Fibroblast of lung (primary cell): ENCODE measurements at places on chromosomes 16 and 17.

DNA sequence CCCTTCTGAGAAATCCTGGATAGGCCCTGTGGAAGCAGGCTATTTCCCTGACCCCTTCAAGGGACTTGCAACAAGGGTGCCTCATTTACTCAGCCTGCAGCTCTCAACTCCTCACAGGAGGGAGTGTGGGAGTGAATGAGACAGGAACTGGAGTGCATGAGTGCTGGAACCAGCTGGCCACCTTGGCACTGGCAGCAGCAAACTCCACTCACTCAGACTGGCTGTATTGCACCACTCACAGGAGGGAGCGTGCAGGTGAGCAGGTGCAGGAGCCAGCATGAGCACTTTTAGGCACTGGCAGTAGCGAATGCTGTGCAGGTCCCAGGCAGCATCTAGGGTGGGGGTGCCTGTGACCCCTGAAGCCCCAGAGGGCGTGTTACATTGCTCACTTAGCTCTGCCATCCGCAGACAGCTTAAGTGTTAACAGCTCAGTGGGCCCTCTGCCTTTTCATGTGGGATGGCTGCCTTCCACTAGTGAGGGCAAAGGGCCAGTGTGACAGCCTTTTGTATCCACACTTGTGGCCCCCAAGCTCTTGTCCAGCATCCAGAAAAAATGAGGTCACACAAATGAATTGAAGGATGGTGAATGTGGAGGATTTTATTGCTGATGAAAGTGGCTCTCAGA lies 11.0 kb upstream of the ZNHIT3 start:
- no peak for DNase-seq

DNA sequence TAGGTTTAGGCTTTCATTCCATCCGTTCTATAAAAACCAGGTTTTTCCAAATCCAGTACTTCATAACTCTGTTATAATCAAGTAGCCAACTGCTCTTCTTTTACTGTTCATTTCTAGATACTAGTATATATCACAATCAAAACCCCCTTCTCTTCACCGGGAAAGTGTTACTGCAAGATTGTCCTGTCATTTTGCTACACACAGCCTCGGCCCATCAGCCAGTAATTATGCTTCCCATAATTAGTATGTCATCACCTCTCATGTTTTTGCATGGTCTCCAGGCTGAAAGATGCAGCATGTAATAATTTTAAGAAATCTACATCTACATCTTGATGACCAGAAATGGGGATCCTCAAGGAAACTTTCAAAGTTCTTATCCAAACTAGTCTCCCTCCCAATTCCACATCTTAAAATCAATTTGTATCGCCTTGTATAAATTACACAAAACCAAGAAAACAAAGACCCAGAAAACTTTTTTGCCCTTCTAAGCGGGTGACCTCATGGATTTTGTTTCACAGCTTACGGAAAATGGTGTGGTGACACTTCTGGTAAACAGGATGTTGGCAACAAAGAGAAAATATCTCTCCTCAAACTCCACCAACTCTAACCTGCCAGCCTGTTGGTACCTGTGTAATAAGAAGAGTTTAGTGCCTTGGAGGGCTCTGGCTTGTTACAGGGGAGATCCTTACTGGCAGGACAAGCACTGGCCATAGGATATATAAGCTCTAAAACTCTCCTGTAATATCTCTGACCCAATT lies 9.3 kb downstream of the TACO1 start:
- no peak for DNase-seq

- peak; percentile 19 for DNase-seq
Observed at GRCh38 chr17:700504-701094, 14.0 kb downstream of the VPS53 start.

GRCh38 chr17:66995944-66996343 lies 31.4 kb downstream of the CACNG4 start:
- DNase-seq, result no peak

DNA sequence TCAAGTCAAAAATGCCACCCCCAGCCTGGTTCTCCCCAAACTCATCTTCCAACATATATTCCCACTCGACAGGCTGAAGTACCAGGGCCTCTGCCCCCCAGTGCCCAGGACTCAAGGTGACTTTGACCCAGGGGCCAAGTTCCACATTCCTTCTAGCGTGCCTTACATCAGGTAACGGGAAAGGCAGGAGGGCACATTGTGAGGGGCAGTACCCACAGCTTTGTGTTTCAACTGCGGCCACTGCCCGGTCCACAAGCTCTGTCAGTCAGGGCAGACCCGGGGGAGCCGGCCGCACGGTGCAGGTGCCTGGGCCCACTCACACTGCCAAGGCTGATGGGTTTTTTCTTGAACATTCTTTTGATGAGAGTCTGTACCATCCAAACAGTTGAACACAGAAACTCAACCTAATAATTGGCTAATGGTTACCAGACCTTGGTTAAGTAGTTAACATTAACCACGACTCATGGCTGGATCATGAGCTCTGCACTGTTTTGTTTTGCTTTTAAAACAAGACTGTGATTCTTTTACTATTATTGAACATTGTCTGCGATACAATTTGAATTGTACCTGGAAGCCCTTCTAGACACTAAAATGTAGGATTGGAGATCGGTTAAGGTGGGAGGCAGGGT lies 17.6 kb downstream of the ACE start:
- no peak for DNase-seq

DNA sequence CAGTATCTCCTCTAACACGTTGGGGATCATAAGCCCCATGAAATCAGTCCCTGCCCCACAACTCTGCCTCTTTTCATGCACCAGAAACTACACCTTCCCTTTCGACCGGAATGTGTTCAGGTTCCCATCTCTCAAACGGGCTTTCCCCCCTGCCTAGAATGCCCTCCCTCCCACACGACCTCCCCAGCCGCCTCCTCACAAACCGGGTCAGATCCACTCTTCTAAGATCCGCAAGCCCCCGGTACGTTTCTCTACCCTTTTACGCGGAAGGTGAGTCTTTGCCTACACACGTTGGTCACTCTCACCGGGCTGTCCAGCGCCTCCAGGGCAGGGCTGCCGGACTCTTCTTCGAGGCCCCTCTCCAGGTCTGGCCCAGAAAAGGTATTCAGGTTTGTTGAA lies 708 bp downstream of the DHX33 start:
- DNase-seq, result no peak

- no peak for DNase-seq
Observed at GRCh38 chr16:7372095-7372494, 39.5 kb downstream of the RBFOX1 start.

- DNase-seq, result peak; percentile 100
Observed at GRCh38 chr17:2179615-2180295, 123.8 kb downstream of the SMG6 start.

GRCh38 chr16:71287911-71288310 lies 1.3 kb downstream of the CMTR2 start:
- DNase-seq, result no peak

- peak; percentile 70 for DNase-seq
Observed at GRCh38 chr17:42459256-42459800, 650 bp downstream of the ATP6V0A1 start.

- no peak for DNase-seq
Observed at GRCh38 chr17:38719943-38720641, 10.0 kb upstream of the CISD3 start.

GRCh38 chr16:87348616-87349157 lies 31.5 kb upstream of the C16orf95 start:
- DNase-seq, result no peak

GRCh38 chr16:80627108-80627507 lies 86.3 kb downstream of the DYNLRB2 start:
- DNase-seq, result no peak

GRCh38 chr17:81514739-81515529 lies 2.3 kb upstream of the ACTG1 start:
- peak; percentile 86 for DNase-seq

DNA sequence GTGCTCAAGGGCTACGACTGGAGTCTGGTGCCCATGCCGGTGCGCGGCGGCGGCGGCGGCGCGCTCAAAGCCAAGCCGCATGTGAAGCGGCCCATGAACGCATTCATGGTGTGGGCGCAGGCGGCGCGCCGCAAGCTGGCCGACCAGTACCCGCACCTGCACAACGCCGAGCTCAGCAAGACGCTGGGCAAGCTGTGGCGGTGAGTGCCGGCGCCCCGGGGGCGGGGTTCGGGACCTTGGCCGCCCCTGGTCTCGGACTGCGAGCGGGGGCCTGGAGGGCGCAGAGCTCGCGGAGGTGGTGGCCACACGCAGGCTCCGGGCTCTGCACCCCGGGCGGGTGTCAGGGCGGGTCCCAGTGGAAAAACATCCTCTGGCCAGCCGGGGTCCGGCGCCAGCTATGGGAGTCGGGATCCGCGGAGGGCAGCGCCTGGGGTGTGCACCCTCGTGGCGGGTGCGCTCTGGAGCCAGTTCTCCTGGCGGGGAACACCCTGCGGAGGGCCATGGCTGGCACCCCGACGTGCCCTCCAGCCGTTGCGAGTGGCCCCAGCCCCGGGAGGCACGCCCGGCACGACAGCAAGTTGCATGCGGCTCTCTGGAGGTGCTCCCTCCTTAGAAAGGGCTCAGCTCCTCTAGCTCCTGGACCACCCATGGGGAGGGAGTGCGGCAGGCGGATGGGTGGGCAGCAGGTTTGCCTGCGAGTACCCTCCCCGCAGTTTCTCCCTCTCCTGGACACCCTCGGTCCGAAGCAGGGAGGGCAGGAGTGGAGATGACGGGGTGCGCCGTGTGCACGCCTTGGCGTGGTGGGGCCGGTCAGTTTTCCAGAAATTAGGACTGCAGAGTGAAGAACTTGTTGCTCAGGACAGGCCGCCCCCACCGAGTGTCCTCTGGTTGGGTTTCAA lies 824 bp downstream of the SOX8 start:
- no peak for DNase-seq

GRCh38 chr16:70454222-70455034 lies at the start of gene FCSK:
TSS of gene FCSK (plus strand) at chr16:70454595. CDS start at chr16:70463191, 8,596 bp downstream.
- DNase-seq, result peak; percentile 62

DNA sequence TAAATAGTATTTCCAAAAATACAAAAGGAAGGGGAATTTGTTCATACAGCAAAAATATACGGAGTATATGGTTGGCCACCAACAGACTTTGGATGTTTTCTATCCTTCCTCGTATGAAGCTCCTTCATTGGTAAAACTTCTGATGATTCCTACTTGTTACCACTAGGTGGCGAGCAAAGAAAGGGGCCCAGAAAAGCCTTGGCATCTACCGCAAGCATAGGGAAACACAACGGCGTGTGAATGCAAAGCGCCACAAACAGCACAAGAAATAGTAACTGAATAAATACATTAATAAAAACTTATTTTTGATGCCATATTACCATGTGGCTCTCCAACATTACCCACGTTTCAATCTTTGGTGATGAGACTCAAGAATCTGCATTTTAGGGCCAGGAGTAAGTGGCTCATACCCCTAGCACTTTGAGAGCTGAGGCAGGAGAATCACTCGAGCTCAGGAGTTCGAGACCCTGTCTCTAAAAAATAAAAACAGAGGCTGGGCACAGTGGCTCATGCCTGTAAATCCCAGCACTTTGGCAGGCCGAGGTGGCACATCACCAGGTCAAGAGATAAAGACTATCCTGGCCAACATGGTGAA lies 34.5 kb downstream of the YWHAE start:
- DNase-seq, result peak; percentile 87

GRCh38 chr17:74380086-74380958 lies 13.0 kb downstream of the GPR142 start:
- no peak for DNase-seq

DNA sequence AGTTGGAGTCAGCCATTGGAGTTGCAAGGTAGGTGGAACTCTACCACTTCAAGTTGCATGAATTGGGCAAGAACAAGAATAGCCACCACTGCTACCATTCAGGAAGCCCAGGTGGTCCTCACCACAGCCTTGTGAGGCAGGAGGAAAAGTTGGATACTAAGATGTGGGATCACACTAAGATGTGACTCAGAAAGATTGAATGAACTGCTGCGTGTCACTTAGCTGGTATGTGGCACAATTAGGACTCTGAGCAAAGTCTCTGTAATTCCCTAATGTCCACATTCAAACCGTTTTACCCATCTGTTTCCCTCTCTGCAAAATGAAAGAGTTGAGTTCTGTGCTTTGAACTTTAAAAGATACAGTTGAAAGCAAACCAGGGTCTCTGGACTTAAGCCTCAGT lies 44.7 kb upstream of the HS3ST3A1 start:
- peak; percentile 47 for DNase-seq

GRCh38 chr16:47016700-47017133 lies 43.2 kb upstream of the DNAJA2 start:
- no peak for DNase-seq

DNA sequence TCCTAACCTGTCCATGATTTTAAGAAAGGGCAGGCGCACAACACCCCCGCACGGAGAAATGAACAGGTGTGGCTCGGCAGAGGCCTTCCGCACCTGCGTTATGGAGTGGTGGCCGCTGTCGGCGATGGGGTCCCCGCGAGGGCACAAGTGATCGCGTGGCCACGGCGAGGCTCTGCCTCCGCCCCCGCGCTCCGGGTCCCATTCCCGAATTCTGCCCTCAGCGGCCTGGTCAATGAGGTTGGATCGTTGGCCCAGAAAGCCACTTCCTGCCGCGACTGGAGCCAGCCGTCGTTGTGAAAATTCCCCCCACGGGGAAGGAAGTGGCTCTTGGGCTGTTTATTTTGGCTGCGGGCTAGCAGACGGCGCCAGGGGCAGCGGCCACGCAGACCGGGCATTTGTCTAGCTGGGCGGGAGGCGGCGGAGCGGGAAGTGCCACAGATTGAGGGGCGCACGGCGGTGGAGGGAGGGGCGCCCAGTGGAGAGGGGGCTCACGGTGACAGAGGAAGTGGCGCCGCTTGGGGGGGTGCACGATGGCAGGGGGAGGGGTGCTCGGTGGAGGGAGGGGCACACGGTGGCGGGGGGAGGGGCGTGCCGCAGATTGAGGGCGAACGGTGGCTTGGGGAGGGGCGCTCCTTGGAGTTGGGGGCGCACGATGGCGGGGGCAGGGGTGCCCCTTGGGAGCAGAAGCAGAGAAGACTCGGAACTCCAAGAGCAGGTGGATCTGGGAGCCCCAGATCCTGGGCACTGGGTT lies 25.0 kb downstream of the MRC2 start:
- peak; percentile 63 for DNase-seq

GRCh38 chr17:34370997-34371395 lies 8.0 kb upstream of the CCL1 start:
- DNase-seq, result no peak

DNA sequence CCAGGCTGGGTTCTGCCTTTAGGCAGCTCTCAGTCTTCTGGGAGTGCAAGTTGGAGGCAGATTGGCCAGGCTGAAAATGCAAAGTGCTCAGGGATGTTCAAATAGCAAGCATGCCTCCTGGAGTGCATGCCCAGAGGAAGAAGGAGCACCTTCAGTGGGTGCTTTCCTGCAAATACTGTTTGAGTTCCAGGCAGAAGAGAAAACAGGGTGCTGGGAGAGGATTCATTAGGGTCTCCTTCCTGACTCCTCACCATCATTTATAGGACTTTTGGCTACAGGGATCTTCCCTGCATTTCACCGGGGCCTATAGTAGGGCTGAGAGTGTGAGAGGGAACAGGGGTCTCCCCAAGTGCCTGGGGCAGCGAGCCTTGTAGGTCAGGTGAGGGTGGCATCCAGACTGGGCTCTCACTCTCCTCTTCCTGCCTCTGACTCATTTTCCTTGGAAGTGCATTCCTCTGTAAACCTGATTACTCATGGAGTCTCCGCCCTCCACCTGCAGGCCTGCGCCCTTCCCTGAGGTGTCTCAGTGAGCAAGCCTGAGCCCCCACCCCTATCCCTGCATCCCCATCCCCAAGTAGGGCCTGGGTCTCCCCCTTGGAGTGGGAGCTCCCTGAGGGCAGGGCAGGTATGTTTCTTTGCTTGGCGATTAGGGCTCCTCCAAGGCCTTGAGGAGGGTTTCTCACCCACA lies 17.1 kb upstream of the TNS4 start:
- peak; percentile 70 for DNase-seq
